Stimulated activated CD4-positive, alpha-beta T cell treated with anti-CD3 and anti-CD28 coated beads, Interleukin-12 subunit alpha, Interleukin-12 subunit beta, amount 100 ng/mL, for 24 hours (primary cell): ENCODE measurements at places on chromosomes 3 and 15.

GRCh38 chr15:37370941-37371340 is 270.6 kb upstream of the MEIS2 start:
- DNase-seq: no peak

DNA sequence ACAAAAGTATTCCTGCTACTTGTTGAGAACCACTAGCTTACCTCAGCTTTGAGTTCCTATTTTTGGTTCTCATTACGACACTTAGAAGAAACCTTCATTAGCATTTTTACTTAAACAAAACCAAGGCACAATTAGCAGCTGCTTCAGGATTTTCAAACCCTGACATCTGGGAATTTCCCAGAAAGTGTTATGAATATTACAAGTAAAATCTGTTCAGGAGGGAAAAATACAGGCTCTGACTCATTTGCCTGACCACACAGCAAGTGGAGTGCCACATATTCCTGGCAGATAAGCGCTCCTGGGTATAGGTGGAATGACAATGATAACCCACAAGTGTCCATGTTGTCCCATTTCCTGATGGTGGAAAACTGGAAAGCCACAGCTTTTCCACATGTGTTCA is 10.3 kb upstream of the RFTN1 start:
- no peak for DNase-seq

DNA sequence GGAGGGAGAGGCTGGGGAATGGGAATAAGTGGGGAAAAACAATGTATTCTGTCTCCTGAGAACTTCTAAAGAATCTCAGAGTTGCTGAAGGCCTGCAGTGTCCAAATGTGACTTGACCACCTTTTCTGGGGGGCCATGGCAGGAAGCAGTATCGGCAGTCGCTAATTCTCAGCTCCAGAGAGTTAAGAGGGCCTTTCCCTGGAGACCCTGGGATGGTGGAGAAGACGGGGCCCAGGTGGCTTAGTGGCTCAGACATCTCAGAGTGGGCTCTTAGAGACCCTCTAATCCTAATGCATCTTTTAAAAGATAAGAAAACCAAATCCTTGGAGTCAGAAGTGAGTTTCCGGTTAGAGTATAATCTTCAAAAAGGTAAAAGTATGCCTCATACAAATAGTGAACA is 15.1 kb downstream of the RTP4 start:
- no peak for DNase-seq

GRCh38 chr3:8450618-8451017 is 51.0 kb upstream of the LMCD1 start:
- DNase-seq: no peak

DNA sequence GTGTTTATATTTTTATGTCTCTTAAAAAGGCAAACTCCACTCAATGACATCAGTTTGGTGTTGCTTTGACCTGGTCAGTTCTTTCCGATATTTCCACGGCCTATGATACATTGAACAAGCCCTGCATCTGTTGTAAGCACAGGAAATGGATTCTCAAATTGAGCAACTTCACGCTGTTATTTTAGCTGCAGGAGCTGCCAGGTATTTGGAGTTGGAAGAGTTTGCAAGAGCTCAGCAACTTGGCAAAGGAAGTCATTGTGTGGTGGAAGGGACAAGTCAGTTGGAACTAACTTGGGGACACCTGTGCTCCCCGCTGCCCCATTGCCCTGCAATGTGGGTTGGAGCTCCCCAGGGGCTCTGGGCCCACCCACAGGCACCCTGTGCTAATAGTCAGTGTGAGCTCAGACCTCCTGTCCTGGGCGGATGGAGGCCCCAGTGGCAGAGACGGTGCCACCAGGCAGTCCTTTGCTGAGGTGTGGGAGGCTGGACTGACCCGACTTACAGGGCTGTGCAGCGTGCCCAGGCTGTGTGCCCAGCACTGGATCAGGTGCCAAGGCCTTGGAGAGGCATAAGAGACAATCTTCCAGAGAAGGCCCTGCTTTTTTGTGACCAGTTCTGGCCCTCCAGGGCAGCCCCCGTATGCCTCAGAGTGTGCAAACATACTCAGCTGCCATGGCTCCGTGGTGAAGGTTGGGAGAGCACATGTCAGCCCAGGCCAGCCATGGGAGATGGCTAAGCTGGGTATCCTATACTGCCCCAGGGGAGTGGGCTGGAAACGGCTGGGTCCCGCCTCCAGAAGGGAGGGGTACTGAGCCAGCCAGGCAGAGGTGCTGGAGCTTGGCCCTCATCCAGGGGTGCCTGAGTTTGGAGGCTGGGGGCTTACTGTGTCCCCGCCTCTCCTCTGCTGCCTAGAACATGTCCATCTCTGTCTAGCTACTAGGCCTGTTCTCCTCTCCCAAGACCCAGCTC is 43.5 kb downstream of the KY start:
- no peak for DNase-seq

DNA sequence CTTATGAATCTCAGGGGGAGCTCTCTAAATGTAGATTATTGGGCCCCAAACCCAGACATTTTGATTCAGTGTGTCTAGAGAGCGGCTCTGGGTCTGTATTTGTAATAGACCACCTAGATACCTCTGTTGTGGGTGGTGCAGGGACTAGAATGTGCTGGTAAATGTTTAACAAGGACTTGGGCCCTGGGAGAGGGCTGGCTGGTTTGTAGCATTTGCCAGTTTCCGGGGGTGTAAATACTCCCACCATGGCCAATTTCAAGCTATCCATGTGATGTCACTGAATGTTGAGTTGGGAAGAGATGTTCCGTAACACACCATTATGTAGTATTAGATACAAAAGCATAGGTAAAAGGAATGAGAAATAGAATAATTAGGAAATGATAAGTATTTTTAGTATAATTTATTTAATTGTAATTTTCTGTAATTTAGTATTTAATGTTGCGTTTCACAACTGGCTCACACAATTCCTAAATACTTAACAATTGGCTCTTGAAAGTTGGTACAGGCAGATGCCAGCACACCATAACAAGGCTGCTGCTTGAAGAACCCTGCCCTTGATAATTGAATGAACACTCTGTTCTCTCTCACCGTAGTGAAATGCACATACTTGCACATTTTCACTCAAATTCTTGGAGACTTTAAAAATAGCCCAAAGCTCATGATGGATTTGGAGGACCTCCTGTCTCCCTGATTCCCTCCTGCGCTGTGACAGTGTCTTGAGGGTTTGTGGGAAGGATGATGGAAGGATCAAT is 359.2 kb upstream of the PROK2 start:
- no peak for DNase-seq

DNA sequence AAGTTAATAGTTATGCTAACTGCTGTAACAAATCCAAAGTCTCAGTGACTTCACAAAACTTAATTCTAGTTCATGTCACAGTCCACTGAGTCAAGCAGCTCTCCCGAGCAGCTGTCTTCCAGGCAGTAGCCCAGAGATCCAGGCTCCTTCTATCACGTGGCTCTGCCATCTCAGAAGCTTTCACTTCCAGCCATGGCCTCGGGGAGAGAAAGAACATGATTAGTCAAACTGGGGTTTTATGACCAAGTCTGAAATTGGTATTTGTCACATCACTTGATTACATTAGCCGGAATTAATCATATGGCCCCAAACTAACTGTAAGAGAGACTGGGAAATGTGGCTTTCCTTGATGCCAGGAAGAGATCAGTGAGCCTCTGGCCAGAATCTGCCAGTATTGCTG is 70.2 kb upstream of the DGKG start:
- no peak for DNase-seq

DNA sequence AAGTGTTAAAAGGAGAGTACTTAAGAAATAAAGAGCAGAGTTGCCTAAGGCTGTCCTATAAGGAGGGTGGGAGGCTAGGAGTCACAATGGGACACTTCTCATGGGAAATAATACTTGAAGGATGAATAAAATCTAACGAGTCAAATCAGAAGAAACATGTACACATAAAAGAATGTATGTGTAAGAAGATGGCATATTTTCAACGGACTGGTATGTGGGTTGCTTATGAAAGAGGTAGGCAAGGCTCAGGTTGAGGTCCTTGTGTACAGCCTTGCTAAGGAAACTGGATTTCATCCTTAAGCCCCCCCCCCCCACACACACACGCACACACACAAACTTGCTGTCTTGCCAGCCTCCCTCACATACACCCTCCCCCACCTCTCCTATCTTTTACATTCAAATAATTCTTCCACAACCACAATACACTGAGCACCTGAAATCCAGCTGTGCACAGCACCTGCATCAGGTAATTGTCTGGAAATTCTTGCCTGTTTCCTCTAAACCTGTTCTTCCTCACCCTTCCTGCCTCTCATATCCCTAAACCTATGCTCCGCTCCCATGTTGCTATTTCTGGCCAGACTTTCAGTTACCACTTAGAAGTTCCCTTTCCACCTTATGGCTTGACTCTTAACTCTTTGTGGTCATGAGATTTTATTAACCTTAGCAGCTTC is 79.2 kb downstream of the FMN1 start:
- DNase-seq: no peak

- DNase-seq: no peak
Observed at GRCh38 chr15:80779658-80780415, 667 bp downstream of the CEMIP start.

GRCh38 chr3:196414469-196414868 is 17.8 kb downstream of the UBXN7 start:
- no peak for DNase-seq

DNA sequence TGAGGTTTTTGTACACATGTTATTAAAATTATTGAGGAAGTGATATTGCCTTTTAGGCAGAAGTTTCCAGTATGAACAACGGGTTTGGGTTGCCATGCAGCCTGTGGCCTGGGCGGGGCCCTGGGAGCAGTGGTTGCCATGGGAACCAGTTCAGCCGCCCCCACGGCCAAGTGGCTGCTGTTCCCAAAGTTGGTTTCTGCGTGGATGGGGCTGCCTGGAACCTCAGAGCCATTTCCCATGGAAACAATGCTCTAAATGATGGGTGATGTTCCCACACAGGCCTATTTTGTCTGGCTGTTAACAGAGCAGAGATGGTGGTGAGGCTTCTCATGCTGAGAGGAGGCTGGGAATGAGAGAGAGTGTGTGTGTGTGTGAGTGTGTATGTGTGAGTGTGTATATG is 19.5 kb downstream of the MRAS start:
- no peak for DNase-seq

DNA sequence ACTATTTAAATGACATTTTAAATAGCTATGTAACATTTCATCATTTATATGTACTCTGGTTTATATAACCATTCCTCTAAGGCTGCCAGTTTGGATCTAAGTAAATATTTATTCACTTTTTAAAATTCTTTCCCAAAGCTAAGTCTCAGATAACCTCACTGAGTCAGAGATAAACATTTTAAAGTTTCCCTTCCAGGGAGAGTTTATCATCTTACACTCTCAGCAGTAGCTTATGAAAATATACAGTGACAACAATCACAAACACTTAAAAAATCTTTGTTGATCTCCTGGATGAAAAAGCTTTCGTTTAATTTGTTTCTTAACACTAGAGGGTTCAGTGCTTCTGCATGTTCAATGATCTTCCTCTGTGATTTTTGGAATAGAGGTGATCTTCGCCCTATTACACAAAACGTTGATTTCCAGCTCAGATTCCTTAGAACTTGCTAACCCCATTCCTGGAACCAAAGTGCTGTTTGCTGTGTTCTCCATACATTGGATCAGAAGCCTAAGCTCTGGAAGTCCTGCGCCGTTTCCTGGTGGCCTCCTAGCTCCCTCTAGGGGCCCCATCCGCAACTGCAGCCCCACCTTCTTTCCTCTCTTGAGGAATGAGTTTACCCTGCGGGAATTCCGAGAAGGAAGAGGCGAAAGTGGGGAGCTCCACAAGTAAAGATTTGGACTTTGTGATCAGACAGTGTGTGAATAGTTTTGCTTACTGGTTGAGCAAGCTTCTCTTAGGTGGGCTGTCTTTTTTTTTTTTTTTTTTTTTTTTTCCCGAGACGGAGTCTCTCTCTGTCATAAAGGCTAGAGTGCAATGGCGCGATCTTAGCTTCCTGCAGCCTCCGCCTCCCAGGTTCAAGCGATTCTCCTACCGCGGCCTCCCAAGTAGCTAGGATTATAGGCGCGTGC is 29.3 kb upstream of the SACM1L start:
- peak; percentile 42 for DNase-seq

GRCh38 chr3:183427876-183428446 is 458 bp downstream of the MCF2L2 start:
- DNase-seq: no peak

GRCh38 chr3:17195192-17195611 is 310.4 kb downstream of the PLCL2 start:
- no peak for DNase-seq

- no peak for DNase-seq
Observed at GRCh38 chr15:95141486-95141885, 910.1 kb downstream of the MCTP2 start.

DNA sequence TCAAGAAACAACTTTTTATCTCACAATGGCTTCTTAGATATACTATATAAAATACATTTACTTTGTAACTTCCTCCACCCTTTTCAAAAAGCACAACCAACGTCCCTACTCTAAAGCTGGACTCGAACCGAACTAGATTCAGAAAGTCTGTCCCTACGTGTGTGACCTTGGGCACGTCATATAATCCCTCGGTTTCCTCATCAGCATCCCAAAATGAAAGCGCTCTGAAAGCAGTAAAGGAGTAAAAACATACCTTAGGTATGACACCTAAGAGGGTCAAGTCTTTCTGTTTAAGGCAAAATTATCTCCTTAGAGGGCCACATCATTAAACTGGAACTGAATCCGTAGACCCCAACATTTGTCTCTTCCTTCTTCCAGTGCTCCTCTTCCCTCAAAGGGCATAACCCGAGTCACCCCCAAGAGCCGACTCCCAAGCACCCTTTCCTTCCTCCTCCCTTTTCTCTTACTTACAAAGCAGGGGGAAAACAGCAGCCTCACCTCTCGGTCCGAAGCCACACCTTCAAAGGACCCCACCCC is 663 bp downstream of the PDCD10 start:
- DNase-seq: no peak

GRCh38 chr3:123841476-123842238 is 42.5 kb downstream of the MYLK start:
- DNase-seq: no peak

- DNase-seq: no peak
Observed at GRCh38 chr15:89785064-89785773, 9.1 kb downstream of the MESP2 start.

DNA sequence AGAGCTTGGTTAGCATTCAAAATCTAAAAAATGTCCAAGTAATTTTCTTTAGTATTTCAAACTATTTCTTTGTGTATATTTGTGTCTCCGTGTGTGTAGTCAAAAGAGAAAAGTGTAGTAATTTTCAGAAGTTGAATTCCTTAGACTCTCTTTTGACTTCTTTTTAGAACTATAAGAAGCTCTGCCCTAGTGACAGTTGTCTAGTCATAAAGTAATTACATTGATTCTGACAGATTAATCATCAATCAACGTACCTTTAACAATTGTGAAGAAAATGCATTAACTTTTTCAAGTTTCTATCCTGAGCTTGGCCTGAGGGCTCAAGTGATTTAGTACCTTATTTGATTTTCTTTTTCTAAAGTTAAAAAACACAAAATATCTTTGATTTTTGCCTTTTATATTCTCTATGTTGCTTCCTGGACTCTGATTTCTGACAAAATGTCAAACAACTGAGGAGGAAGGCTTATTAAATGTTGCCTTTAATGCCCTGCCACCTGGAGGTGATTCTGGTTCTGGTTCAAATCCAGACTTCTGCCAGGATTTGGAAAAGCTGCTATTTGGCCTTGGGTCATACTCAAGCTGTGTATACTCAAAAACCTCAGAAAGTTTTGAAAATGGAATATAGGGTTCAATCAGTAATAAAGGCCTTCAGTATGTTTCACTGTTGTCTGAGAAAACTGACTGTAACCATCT is 653.6 kb downstream of the NSUN3 start:
- no peak for DNase-seq
